T-helper 17 cell (primary cell): ENCODE measurements at places on chromosomes 5 and 9.

- DNase-seq = no peak
Observed at GRCh38 chr9:131277287-131277909, 1.1 kb upstream of the FAM78A start.

- no peak for DNase-seq
Observed at GRCh38 chr5:55570026-55570425, 35.3 kb upstream of the PLPP1 start.

GRCh38 chr9:137168904-137169856, 671 bp downstream of the LRRC26 start:
- DNase-seq = no peak

DNA sequence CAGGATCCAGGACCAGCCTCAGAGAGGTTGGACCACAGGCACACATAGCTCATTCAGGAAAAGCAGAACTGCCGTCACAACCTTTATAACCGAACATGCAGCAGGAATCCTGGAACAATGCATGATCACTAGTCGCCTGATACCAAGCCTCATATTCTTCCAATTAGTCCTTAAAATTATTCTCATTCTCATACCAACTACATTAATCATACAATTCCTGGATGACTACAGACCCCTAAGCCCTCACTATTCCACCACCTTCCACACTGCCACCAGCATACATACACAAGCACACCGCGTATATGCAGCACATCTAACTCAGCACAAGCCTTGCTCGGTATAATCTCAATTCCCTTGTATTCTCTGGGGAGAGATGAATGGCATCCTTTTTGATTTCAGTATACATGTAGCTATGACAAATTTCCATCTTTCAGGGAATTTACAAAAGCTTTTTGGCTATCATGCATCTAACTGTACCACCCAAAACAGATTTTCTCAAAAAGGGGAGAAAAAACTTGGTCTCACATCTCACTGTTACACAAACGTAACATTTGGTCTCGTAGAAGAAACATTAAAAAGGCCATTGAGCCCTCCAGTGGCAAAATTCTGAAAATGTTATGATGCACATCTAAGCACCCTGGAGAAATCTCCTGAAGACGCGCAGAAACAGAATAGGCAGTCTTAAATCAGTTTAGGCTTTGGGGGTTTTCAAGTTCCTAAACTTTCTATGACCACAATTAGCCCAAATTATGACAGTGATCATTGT, 46.2 kb downstream of the MCTP1 start:
- DNase-seq = no peak

DNA sequence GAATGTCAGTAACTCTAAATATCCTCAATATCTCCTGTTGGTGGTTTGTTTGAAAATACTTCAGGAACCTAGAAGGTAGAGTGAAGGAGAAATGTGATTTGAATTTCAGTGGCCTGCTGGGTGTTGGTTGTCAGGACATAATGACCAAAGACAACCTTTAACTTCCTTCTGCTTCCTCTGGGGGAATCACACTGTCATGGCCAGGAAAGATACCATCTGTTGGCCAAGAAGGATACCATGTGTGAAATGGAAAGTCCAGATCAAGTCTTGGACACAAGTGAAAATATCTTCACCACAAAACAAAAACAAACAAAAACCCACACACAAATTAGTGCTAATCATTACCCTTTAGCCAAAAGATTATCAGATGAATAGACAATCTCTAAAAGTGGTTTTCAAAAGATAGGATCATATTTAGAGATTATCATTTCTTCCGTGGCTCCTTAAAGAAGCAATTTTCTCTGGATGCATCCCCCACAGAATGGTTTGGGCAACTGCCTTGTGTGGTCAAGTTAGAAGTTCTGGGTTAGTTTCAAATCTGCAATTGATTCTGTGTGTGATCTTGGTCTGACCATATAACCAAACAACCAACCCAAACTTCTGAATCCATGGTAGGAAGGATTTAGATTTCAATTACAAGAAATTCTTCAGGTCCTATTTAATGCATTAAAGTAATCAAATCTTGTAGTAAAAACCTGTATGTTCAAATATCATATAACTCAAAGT, 1.6 kb downstream of the C1QTNF3 start:
- DNase-seq = no peak

GRCh38 chr9:96818533-96818932, 35.8 kb downstream of the ZNF782 start:
- no peak for DNase-seq

DNA sequence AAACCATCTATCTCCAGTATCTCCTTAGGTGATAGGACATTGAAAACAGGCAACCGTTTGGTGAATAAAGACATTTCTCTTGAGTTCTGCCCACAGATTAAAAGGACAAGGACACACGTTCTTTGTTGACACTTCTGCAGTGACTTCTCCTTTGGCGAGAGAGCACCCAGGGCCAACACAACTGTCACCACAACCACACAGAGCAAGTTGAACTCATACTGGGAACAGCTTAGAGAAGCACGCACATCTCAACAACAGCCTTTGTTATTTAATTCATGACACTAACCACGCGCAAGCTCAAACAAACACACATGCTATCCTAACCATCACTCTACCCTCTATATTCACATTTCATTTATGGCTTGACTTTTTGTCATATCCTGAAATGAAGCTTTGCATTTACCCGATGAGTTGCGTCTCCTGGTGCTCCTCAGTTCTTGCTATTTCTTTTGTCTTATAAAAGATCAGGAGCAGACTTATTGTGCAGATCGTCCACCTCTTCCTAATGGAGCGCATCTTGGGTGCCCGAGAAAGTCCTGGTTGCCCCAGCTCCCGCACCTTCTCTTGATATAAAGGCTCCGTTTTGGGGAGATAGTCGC, 543 bp downstream of the ST8SIA4 start:
- no peak for DNase-seq

- DNase-seq = peak; percentile 15
Observed at GRCh38 chr5:127029581-127030258, 638 bp downstream of the MARCHF3 start.

DNA sequence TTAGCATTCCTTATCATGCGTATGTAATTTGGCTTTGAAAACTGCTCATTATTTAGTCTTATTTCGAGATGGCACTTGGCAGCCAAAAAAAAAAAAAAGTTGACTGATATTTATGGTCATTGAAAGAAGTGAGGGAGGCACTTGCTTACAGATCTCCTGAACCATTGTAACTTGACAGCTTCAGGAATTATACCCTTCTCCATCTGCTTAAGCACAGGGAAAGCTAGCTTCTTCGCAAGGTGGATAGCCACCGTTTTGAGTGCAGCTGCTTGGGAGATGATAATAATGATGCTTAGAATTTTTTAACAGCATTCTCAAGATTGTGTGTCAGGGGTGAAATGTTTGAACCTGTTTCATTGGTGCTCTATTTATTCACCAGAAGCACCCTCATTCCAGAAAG, 116.1 kb downstream of the GIN1 start:
- DNase-seq = no peak

GRCh38 chr5:179326122-179326927, 18.9 kb downstream of the ADAMTS2 start:
- no peak for DNase-seq

GRCh38 chr5:111511174-111511830, 1.0 kb downstream of the STARD4 start:
- DNase-seq = no peak

- no peak for DNase-seq
Observed at GRCh38 chr9:16885931-16886330, 15.5 kb upstream of the BNC2 start.

- DNase-seq = no peak
Observed at GRCh38 chr9:135906291-135907005, 898 bp downstream of the CAMSAP1 start.

GRCh38 chr9:94611638-94612068, 18.0 kb upstream of the FBP2 start:
- DNase-seq = no peak

DNA sequence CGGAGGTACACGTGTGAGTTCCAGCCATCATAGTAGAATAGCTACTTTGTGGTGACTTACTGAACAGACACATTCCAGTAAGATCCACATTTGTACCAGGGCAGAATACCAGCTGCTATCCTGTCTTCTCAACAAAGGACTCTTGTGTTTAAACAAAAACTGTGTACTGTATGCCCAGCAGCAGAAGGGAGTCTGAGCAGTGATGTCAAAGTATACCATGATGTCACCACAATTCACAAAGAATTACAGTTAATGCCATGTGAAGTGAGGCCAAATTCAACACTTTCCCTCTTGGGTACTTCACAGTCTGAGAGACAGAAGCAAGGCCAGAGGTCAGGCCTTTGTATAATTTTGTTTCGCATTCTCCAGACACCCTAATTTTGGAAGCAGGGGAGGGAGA, 137.0 kb downstream of the ADAMTSL1 start:
- DNase-seq = no peak

GRCh38 chr5:115455301-115455707, 89.3 kb downstream of the FEM1C start:
- DNase-seq = no peak

DNA sequence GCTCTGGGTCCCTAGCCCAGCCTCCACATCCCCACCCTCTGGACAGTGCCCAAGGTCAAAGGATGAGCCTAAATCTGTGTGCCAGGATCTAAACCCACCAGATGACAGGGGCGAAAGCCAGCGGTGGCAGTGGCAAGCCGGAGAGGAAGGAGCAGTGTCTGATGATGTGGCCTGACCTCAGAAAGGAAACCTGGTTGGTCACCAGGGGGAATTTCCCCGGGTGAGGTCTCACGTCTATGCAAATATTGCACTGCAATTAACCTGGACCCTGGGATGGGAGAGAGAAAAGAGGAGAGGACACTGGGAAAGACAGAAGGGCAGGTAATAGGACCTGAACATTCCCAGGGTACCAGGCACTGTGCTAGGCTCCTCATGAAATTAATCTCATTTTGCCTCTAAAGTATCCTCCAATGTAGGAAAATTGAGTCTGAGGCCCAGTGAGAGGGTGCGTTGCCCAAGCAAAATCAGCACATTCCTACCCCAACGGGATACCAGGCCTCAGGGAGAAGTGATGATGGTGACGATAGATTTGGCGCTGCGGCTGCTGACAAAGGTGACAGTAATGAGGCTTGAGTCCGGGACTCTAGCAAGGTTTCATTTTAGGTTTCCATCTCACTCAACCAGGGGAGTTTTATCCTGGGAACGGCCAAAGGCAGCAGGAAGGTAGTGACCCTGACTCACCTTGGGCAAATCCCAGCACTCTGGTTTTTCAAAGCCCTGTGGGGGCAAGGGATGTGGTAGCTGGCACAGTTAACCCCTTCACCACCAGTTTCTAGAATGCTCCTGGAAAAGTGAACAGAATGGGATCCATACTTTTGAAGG, 13.4 kb upstream of the TNIP1 start:
- peak; percentile 43 for DNase-seq

- no peak for DNase-seq
Observed at GRCh38 chr5:160363660-160364395, 6.6 kb downstream of the C1QTNF2 start.

DNA sequence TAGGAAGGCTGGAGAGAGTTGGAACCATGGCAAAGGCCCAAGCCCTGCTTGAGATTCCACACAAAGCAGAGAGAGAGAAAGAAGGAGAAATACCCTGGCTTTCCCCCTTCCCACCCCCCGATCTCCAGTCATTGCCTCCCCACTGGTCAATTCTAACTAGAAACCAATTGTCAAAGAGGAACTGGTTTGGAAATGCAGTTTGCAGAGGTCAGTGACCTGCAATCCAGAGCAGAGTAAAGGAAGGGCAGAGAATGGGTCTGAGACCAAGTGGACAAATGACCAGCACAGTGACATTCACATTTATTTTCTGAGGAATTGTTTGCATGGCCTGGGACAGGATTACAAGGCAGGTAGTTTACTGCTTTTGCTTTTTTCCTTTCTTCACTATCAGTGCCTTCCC, 37.5 kb upstream of the ZFYVE16 start:
- no peak for DNase-seq

DNA sequence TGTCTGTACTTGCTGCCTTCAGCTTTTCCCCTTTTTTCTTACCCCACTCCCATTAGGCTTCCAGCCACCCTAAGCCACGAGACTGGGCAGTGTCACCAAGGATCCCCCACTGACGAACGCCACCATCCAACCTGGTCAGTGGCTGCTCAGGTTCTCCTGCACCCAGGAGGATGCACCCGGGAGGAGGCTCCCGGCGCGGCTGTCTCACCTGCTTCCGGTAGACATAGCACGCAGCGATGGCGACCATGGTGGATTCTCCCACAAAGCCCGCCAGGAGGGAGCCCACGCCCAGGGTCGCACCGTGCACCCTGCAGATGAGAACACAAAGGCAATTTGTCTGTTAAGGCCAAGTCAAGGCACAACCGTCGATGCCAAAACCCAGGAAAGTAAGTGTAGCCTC, 48.1 kb downstream of the OTULIN start:
- no peak for DNase-seq

- DNase-seq = no peak
Observed at GRCh38 chr5:68246802-68247201, 31.2 kb downstream of the PIK3R1 start.

DNA sequence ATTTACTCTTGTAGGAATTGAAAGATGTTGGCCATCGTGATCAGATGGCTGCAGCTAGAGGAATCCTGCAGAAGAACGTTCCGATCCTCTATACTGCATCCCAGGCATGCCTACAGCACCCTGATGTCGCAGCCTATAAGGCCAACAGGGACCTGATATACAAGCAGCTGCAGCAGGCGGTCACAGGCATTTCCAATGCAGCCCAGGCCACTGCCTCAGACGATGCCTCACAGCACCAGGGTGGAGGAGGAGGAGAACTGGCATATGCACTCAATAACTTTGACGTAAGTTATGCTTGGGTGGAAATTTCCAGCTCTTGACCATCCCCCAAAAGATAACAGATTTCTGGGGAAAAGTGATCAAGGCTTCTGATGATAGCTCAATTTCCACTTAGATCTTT, 50.6 kb downstream of the LRRTM2 start:
- DNase-seq = no peak

GRCh38 chr5:29972597-29972996, 1220.9 kb upstream of the CDH6 start:
- DNase-seq = no peak

- no peak for DNase-seq
Observed at GRCh38 chr9:120980951-120981350, 54.4 kb upstream of the TRAF1 start.

DNA sequence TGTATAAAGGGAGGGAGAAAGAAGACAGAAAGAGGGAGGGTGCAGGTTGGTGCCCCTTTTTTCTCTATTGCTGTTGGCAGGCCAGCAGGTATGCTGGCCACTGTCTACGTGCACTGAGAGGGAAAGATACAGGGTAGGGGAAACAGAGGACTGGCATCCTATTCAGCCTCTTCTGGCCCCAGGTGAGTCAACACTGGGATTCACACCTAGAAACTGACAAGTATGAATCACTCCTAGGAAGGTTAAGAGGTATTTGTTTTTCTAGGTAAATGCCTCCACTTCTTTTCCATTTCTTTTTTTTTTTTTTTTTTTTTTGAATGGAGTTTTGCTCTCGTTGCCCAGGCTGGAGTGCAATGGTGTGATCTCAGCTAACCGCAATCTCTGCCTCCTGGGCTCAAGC, 2.8 kb upstream of the UBAP1 start:
- no peak for DNase-seq
